GM23248 (cell line): ENCODE measurements at places on chromosomes 3 and 15.

- DNase-seq = no peak
- no peaks in the 10 kb centered on the region for H3K27me3 ChIP-seq
- H3K4me3 ChIP-seq = no peak overlapping the region
Observed at GRCh38 chr15:79832367-79833120, 64.3 kb downstream of the MTHFS start.

GRCh38 chr3:15982667-15983196, 185.0 kb upstream of the ANKRD28 start:
- peak; percentile 99 for DNase-seq
- peaks cover 25% of the 10 kb centered on the region for H3K4me1 ChIP-seq
- H3K27me3 ChIP-seq = no peaks in the 10 kb centered on the region
- peak overlapping the region; percentile 51 for H3K4me3 ChIP-seq
- H3K27ac ChIP-seq = peak overlapping the region; percentile 92
- no peaks in the 10 kb centered on the region for H3K36me3 ChIP-seq

- no peak for DNase-seq
- H3K4me1 ChIP-seq = peaks cover 11% of the 10 kb centered on the region
- no peaks in the 10 kb centered on the region for H3K36me3 ChIP-seq
- no peak overlapping the region for H3K27ac ChIP-seq
Observed at GRCh38 chr15:74168711-74169126, 4.8 kb upstream of the ISLR start.

DNA sequence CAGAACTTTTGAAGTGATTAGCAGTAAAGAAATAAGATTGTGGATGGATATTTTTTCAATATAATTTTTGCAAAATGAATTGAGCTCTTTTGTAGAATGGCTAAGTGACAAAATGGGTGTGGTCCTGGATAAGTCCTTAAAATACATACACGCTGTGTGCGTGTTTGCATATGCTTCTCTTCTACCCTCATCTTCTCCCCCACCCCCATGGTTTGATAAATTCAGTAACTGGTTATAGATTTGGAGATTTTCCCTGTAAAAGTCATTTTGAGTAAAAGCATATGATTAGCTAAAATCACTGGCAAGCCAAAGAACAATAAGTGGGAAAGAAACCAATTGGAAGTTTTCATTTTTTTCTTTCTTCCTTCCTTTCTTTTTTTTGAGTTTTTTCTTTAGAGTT, 453.9 kb upstream of the MDFIC2 start:
- H3K4me1 ChIP-seq = peaks cover 5% of the 10 kb centered on the region
- no peak overlapping the region for H3K4me3 ChIP-seq
- no peaks in the 10 kb centered on the region for H3K27me3 ChIP-seq
- DNase-seq = no peak
- no peaks in the 10 kb centered on the region for H3K36me3 ChIP-seq

DNA sequence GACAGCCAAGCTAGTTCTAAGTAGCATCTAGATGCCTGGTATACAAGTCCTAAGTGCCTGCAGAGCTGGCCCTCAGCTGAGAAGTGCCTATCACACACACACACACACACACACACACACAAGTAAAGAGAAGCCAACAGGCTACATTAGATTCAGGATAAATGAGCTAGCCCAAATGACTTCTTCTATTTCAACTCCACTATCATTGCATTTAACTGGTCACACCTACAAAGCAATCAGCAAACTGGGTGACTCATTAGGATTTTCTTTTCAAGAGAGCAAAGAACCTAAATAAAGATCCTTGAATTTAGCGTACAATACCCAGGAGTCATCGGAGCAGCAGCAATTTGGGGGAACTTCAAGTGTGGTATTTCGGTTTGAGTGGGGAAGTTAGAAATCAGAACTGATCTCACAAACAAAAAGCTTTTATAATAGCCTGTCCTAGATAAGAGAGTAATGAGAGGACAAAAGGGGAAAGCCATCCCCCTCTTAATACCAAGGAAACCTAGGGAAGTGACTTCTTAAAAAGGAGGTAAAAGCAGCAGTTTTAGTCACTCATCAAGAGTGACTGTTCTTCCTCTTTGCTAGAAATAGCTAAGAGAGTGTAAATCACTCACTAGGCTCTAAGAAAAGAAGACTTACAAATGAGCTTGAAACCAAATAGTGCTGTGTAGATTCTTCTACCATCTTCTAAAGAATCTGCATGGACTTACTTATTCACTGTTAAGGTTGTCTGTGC, 112.7 kb downstream of the TNIK start:
- H3K36me3 ChIP-seq = no peaks in the 10 kb centered on the region
- H3K27ac ChIP-seq = no peak overlapping the region
- H3K4me1 ChIP-seq = peaks cover 31% of the 10 kb centered on the region
- peaks cover under 1% of the 10 kb centered on the region; the same call in 1 of the 2 replicates for H3K27me3 ChIP-seq
- no peak overlapping the region for H3K4me3 ChIP-seq
- DNase-seq = peak; percentile 21

- H3K27me3 ChIP-seq = no peaks in the 10 kb centered on the region
- H3K4me1 ChIP-seq = peaks cover 55% of the 10 kb centered on the region
- no peak for DNase-seq
- H3K4me3 ChIP-seq = no peak overlapping the region
Observed at GRCh38 chr15:85475711-85476110, 95.3 kb downstream of the AKAP13 start.

DNA sequence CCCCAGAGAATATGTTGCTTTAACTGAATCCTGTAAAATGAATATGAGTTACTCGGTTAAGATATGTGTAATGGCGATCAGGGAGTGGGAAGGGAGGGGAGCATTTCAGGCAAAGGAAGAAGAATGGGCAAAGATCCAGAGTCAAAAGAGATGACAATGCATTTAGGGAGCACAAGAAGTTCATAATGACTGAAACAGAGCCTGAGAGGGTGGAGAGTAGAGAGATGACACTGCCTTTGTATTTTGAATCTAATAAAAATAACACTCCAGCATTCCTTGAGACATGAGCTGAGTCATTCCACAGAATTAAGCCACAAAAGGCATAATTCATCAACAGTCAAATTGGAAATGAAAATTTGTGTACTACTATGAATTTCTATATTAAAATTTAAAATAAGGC, 105.3 kb upstream of the PEX5L start:
- H3K4me1 ChIP-seq = no peaks in the 10 kb centered on the region
- peak; percentile 6 for DNase-seq
- no peak overlapping the region for H3K4me3 ChIP-seq
- no peaks in the 10 kb centered on the region for H3K27me3 ChIP-seq

DNA sequence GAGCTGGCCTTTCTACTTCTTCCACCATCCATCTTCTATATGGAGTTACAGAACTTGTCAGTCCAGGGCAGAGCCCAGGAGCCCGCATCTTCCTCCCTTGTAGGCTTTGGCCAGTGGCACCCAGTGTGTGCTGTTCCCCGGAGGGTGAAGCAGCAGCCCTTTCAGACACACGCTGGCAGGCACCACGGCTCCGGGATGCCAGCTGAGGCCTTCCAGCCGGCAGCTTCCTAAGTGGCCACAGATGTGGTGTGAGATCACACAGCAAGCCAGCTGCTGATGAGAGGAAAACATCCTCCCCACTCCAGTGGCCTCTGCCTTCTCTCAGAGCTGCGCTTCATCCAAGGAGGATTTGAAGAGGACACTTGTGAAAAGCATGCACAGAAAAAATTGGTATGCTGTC, 24.1 kb downstream of the CRABP1 start:
- H3K36me3 ChIP-seq = no peaks in the 10 kb centered on the region
- no peak overlapping the region for H3K27ac ChIP-seq
- H3K27me3 ChIP-seq = peaks cover 38% of the 10 kb centered on the region
- peak; percentile 67 for DNase-seq
